ENCODE measurements at places on chromosomes 16 and 17. TPM values are rescaled to one million over a fixed set of nuclear protein-coding genes. Genes with fewer than 3 reads are reported as not detected.

The SDK2 gene
- polyA plus RNA-seq, result 1.1 TPM

The SLC5A10 gene
- polyA plus RNA-seq, result 0.07 TPM

The CD300H gene
- polyA plus RNA-seq, result not detected

The HSD17B1 gene
- polyA plus RNA-seq, result 2.2 TPM

The SECTM1 gene
- 2.7 TPM for polyA plus RNA-seq

The PRSS8 gene
- not detected for polyA plus RNA-seq

The TP53TG3B gene
- polyA plus RNA-seq, result not detected

The KRT40 gene
- polyA plus RNA-seq, result not detected
